GM13977 (cell line): ENCODE measurements at places on chromosomes 3 and 15.

DNA sequence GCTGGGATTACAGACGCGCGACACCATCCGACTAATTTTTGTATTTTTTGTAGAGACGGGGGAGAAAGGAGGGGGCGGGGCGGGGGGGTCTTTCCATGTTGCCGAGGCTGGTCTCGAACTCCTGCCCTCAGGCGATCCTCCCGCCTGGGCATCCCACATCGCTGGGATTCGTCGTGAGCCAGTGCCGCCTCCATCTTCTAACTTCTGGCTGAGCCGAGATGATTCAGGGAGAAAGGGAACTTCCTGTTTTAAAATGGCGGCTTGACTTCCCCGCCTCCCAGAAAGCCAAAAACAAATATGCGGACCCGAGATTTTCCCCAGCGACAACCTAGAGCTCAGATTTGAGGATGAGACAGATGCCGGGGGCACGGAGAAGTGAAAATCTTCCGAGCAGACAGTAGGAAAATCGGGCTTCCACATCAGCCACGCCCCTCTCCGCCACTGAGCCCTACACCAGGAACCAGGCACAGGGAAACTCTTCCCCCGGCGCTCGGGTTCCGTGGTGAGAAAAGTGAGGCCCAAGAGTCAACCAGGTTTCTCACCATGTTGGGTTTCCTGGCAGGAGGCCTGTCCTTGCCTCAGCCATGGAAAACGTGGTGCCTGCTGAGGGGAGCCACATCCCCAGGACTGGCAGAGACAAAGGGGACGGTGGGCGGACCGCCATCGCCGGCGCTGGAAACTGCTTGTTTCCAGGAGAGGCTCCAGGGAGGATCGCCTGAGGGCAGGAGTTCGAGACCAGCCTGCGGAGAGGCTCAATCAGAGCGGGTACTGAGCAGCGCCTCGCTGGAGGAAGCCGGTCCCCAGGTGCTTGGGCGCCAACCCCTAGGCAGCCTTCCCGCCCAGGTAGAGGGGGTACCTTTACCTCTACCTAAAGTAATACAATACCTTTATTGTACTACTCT is 18.7 kb downstream of the CHST14 start:
- no peak for DNase-seq

DNA sequence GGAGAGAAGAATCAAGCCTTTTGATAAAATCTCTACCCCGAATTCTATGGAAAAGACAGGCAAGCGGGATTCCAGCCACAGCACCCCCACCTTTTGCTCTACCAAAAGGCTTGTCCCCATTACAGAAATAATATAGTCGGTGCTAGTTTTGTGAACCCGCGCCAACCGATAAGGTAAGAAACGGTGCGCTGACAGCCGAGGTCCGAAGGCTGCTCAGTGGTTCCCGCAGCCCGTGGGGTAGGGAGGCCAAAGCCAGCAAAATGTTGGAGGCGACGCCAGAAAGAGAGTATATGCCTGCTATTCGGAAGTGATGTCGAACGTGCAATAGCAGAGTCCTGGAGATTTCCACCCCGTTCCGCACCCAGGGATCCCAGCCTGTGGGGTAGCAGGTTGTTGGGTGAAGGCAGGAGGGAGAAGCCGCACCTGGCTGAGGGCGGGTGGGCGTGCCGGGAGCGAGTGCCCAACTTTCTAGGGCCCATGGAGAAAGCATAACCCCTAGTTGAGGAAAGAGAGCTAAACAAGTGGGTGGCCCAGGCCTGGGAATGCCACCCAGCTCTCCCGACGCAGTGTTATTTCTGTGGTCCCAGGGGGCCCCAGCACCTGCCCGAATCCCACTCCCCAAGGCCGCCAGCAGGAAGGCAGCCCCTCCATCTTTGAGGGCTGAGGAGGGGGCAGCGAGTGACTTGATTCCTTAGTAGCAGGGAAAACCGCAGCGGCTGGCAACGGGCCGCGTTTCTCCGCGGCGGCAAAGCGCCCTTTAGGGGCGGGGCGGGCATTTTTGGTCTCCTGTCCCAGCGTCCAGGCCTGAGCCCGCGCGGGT is 7.9 kb upstream of the SOX2 start:
- DNase-seq = no peak

DNA sequence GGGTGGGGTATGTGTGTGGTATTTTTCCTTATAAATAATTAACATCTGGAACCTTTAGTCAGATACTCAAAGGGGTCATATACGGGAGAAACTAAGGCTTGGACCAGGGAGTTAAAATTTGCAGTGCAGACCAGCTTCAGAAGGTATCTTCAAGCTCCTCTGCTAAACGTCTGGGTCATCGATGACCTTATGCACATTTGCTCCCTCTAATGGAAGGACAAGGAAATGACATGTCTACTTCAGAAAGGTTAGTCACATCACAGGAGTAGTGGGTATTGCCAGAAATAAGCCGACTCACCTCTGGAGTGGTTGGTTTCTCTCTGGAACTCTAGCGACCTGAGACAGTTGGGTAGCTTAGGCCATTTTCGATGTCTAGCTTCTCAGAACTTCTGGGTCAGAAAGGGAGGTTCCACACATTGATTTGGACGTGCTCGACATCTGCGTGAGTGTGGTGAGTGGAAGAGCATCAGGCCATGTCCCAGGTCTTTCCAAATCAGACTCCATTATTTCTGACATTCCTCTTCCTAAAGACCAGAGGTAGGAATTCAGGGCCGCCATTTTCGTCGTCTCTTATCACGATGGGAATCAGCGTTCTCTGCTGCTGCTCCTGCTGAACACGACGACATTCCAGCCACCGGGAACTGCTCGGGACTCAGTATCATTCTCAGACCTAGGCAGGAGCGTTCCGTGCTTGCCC is 31.8 kb upstream of the RASA2 start:
- peak; percentile 83 for DNase-seq

DNA sequence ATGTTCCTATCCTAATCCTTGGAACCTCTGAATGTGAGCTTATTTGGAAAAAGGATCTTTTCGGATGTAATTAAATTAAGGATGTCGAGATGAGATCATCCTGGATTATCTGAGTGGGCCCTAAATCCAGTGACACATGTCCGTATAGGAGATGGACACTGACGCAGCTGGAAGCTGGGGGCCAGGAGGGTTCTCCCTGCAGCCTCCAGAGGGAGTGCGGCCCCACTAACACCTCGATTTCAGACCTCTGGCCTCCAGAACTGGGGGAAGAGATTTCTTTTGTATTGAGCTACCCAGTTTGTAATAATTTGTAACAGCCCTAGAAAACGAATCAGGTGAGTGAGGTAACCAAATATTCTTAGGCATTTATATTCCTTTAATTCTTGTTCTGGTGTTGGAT is 2.5 kb downstream of the DNAJB8 start:
- no peak for DNase-seq

- no peak for DNase-seq
These were observed 105.7 kb downstream of the ANO10 start for GRCh38 chr3:43515970-43516635.

DNA sequence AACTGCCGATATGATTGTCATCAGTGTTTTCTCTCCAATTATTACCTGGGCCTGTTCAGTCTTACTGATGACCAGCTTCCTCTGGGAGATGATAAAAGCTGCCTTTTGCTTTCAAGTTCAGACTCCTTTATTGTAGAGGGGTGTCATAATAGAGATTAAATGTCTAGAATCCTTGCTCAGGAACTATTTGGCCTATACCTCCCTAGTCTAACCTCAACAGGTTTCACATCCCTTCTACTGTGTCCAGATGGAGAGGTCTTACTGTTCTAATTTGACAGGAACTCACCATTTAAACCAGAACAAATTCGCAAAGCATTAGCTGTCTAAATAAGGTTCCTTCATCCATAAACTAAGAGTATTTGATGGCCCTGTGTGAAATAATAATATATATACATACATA is 88.0 kb downstream of the BCHE start:
- no peak for DNase-seq
